ENCODE measurements at places on chromosomes 3 and 15.

DNA sequence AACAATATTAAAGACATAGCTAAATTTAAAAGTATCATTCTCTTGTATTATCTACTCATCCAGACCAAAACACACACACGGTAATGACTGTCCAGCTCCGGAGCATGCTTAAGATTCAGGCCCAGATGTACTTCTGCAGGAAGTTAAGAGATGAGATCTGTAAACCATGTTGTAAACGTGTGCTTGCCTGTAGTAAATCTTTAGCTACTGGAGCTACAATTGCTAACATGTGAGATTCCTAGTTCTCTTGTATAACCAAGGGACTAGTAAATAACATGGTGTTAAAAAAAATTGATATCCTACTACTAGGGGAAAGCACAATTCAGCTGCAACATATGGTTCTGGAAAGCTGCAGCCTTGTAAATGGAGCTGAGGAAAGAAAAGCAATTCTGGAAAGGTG lies 651.7 kb upstream of the CCDC54 start:
- DNase-seq = no peak

GRCh38 chr3:133361435-133361834 lies 38.4 kb upstream of the BFSP2 start:
- no peak for DNase-seq

GRCh38 chr3:147410526-147411237 lies 1.5 kb downstream of the ZIC1 start:
- no peak for DNase-seq

DNA sequence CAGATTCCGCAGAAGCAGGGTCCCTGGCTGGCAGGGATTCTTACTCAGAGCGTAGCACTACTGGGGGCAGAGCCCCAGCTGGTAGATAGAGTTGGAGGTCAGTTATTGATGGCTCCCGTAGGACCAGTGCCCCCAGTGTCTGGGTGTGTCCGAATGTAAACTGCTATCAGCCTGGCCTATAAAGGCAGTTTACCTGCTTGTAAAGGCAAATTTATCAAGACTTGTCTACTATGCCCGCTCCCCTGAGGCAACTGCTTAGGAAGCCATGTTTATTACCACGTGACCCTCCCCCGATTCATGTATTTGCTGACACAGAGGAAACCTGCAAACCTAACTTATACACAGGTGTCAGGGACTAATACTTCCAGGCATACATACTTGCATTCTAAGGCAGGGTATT lies 607 bp upstream of the PPP1R14D start:
- DNase-seq = no peak

DNA sequence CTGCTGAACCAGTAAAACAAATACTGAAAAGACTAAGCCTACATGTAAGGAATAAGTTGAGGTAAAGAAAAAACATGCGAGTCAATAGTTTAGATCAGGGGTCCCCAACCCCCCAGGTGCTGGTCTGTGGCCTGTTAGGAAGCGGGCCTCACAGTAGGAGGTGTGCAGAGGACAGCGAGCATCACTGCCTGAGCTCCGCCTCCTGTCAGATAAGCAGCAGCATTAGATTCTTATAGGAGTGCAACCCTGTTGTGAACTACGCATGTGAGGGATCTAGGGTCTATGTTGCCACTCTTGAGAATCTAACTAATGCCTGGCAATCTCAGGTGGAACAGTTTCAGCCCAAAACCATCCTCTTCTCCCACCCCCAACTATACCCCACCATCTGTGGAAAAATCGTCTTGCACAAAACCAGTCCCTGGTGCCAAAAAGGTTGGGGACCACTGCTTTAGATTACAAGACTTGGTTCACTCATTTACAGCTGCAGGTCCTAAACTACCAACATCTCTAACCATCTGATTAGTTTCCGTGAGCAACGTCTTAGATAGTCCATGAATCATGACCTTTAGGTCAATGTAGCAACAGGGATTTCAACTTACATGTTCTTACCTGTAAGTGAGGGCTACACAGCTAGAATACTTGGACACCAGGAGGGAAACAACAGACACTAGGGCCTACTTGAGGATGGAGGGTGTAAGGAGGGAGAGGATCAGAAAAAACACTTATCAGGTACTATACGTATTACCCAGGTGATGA lies 66.7 kb downstream of the TRANK1 start:
- DNase-seq = no peak

- DNase-seq = no peak
These were observed 108.9 kb downstream of the CCNL1 start for GRCh38 chr3:157051055-157051454.

- DNase-seq = no peak
These were observed 2.6 kb downstream of the TRIM71 start for GRCh38 chr3:32820430-32820829.

DNA sequence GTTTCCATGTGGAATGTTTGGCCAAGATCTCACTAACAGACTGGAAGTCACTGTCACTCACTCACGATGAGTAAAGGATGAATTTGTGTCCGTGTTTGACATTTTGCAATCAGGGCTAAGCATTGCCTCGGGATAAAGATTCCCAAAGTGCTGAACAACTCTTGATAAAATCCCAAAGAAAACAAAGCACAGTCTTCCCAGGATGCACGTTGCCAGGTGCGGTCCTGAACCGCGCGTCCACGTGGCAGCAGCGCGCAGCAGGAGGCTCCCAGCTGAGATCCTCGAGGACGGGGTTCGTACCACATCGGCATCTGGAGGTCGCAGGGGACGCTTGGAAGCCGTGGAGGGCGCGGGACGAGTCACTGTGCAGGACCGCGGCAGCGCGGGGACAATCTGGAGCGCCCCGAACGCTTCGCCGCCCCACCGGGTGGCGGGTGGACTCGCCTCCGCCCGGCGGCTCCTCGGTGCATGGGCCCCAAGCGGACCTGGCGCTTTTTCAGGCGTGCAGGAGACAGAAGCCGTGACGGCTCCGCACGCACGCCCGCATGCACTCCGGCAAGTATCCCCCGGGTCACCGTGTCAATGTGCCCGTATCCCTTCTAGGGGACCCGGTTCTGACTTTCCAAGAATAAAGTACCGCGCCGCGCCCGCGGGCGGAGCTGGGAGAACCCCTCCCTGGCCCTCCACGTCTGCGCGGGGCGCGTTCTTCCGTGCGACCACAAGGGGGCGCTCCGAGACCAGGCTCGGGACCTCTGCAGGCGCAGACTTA lies 17.7 kb downstream of the CPN2 start:
- no peak for DNase-seq

GRCh38 chr3:13115991-13116390 lies 42.8 kb upstream of the IQSEC1 start:
- no peak for DNase-seq

GRCh38 chr3:20064796-20065564 lies 24.7 kb downstream of the KAT2B start:
- no peak for DNase-seq

DNA sequence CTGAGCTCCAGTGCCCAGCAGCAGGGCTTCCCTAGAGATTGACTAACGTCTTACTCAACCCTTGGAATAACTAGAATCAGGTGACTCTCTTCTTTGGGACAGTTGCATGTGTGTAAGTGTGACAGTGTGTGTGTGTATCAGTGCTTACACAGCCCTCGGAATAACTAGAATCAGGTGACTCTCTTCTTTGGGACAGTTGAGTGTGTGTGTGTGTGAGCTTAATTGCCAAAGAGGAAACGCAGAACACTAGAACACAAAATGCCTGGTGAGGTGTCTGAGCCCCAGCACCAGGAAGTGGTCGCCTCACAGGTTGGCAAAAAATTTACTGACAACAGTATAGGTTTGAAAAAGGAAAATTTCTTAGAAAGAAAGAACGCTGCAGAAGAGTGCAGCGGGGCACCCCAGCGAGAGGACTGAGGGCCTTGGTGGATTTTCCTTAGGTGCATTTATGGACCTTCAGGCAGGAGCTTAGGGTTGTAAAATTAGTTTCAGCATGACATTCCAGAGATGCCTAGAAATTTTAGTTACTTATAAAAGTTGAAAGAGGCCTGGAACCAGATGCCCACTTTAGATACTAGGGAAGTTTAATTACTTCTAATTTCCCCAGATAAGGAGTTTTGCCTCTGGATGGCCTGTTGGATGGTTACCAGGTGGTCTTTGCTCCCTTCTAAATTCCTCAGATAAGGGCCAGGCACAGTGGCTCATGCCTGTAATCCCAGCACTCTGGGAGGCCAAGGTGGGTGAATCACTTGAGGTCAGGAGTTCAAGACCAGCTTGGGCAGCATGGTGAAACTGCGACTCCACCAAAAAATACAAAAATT lies 3.7 kb upstream of the WDR82 start:
- no peak for DNase-seq
